ENCODE measurements at places on chromosomes 5 and 9. TPM values are rescaled to one million over a fixed set of nuclear protein-coding genes. Genes with fewer than 3 reads are reported as not detected.

Gene FREM1
- total RNA-seq, result 1.7 TPM

Gene HTR1A
- not detected for total RNA-seq

Gene LCN15
- not detected for total RNA-seq

Gene PCDHAC2
- 6.7 TPM for total RNA-seq

Gene OR13D1
- not detected for total RNA-seq

Gene SLC46A2
- total RNA-seq, result not detected

Gene ARHGEF37
- total RNA-seq, result 5.8 TPM

Gene ARHGEF28
- total RNA-seq, result 9.3 TPM

All from chondrocyte (in vitro differentiated cells).